Stimulated activated CD8-positive, alpha-beta memory T cell treated with anti-CD3 and anti-CD28 coated beads, Interleukin-7, amount 100 ng/mL, for 48 hours (primary cell): ENCODE measurements at places on chromosomes 4 and X.

DNA sequence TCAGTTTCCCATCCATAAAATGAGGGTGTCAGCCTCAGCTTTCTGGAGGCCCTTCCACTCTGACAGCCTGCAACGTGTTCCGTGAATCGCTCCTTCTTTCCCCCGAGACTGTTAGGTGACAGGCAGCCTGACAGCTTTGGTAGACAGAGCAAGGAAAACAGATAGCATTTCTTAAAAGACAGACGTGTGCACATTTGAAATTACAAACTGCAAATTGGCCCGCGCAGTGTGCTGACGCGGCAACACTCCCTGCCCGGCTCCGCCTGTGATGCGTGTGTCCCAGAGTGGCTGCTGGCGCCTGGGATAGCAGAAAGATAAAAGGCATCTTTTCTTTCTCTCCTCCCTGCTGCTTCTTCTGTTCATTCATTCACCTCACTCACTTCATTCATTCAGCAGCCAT, 245.3 kb downstream of the AFAP1 start:
- no peak for DNase-seq

DNA sequence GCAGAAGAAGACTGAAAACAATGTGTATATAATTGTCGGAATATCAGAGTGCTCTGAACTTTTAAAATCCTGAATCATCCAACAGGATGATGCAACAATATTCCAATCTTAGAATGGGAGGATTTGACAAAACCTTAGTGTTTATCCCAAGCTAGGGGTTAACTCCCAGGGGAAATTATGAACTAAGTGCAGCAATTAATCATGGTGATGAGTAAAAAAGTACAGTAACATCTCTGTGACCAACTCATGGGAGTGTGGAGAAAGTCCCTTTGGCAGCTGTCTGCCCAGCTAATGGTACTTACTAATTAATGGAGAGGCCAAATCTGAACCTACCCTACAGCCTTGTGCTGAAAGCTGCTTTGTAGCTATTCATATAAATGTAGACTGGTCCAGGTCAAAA, 257.6 kb upstream of the DDX53 start:
- DNase-seq = no peak

- DNase-seq = no peak
These were observed 149.2 kb downstream of the PTTG2 start for GRCh38 chr4:38109370-38109769.

DNA sequence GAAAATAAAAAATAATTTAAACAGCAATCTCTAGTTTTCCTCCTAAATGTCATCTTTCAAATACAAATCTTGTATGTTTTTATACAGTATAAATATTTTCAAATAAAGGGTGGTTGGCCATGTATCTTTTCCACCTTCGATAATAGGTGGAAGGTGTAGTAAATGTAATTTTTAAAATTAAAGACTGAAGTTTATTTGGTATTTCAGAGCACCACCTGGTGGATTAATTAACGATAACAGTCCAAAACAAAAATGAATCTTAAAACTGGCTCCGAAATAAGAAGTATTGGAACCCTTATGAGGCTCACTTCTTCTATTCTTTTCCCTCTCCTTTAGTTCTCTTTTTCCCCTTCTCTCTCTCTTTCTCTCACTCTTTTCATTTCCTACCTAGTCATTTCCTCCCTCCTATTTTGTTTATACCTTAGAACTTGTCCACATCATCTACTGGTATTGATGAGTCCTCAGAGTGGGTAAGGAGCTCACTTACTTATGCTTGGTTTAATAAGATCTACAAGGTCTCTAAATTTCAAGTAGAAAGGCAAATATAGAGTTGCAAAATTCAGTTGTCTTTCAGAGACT, 82.9 kb upstream of the EXOC1L start:
- no peak for DNase-seq

- DNase-seq = no peak
These were observed 260.8 kb upstream of the VCX start for GRCh38 chrX:7582191-7582590.

- no peak for DNase-seq
These were observed 216.4 kb downstream of the PALLD start for GRCh38 chr4:168713253-168713652.

DNA sequence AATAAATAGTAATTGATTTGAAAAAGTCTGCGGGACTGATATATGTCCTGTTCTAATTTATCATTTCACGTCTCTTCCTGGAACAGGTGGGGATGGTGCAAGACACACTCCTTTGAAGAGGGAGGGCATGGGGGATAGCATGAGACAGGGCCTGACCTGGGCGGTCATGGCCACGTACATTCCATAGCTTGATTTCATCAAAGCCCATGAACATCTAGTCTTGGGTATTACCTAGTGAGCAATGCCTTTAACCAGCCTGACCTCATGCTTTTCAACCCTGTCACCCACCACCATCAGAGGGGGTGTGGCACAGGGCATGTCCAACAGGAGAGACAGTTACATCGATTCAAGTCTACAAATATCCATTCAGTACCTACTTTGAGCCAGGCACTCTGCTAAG, 52.3 kb upstream of the HOPX start:
- DNase-seq = no peak

DNA sequence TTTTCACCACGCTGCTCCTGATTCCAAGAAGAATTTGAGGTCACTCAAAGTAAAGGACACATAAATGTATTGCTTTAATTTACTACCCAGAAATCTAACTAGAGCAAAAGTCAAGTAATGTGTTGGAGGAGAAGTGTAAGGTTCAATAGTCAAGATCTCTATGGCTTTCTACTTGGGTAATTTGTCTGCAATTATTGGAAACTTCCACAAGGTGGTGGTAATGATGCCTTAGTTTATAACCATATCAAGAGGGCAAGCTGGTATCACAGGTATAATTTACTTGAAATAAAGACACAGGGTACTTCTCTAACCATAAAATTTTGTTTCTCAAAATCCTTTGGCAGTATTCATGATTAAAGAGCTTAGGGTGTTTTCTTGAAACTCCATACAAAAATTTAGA, 10.2 kb upstream of the GRIA3 start:
- no peak for DNase-seq

- DNase-seq = no peak
These were observed 6.3 kb downstream of the SLC49A3 start for GRCh38 chr4:682490-683172.

DNA sequence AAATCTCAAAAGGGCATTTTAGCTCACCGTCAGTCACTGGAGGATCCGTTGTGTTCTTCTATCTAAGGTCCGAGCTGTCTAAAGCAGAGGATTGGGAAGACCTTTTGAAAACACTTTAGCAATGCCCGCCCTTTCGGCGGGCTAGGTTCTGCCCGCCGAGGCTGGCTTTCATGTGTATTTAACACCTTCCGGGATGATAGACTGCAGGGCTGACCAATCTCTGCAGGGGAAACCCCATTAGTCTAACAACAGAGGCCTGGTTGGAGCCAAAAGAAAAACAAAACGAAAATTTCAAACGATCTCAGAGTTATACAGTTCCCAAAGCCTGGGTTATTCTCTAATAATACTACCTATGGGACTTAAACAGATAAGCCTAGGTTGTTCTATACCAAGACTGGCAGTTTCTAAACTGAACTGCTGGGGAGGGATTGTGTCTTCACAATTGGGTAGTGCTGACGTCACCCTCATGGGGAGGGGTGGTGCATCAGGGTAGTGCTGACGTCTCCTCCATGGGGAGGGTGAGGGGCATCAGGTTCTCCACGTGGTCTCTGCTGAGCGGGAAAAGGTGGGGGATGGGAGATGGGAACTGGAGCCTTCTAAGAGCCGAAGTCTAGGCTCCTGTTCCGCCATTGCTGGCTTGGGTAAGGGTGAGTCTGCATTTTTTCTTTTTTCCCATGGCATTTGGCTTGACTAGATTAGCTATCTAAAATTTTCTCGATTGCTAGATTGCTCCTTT, 14.8 kb upstream of the CUL4B start:
- no peak for DNase-seq

DNA sequence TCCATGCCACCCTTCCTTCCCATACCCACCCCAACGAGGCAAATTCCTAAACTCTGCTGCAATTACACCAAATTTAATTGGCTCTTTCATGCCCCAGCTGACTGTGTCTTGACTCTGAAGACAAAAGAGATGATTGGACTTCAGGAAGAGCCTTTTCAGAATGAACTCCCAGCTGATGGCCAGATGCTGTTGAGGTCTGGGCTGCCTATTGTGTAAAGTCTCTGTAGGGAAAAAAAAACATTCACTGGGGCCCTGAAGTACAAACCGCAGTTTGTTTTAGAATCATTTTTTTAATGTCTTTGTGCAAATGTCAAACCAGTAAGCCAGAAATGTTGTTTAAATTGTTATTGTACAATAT, 174.8 kb downstream of the HHIP start:
- no peak for DNase-seq

- no peak for DNase-seq
These were observed 224.3 kb upstream of the CTSO start for GRCh38 chr4:156177941-156178340.

GRCh38 chrX:368811-369562, 17.7 kb downstream of the PPP2R3B start:
- DNase-seq = no peak

- DNase-seq = no peak
These were observed 30.2 kb downstream of the WFS1 start for GRCh38 chr4:6299875-6300274.

DNA sequence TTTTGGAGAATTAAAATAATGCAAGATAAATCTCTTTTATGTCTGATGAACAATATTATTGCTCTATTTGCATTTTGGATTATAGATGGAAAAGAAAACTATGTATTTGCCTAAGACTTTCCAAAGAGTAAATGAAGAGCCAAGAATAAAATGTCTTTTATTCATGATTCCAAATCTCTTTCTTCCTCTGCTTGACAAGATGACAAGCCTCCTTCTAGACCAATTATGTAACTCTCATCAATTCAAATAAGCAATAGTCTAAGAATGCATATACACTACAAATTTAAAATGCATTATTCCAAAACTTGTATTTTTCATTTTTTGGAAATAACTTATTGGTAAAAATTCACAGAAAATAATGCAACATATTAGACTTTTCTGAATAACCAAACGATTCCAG, 377.3 kb downstream of the GASK1B start:
- no peak for DNase-seq

GRCh38 chr4:106036848-106037247, 141.6 kb downstream of the NPNT start:
- DNase-seq = no peak

DNA sequence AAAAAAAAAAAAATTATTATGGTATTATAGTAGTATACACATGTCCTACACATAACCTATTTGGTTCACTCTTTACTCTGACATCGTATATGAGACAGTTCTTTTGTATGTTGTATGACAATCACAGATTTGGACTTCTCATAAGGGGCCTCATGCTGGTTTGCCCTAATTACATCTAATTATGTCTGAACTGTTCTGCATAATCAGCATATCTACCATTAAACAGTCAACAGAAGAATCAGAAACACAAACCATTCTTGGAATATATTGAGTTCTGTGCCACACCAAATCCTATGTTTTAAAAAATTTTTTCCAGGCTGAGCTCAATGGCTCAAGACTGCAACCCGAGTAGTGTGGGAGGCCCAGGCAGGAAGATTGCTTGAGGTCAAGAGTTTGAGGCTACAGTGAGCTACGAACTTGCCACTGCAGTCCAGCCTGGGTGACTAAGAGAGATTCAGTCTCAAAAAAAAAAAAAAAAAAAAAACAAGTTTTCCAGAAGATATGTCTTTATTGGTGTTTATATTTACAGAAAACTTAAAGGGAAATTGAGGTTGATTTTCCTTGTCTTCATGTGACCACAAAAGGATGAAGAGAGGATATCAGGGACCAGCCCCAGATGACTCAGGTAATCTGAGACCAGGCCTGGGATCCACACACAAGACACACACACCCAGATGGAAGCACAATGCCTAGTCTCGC, 22.2 kb downstream of the TRIM61 start:
- no peak for DNase-seq

- DNase-seq = no peak
These were observed 25.6 kb downstream of the ZMAT1 start for GRCh38 chrX:101906136-101906796.

DNA sequence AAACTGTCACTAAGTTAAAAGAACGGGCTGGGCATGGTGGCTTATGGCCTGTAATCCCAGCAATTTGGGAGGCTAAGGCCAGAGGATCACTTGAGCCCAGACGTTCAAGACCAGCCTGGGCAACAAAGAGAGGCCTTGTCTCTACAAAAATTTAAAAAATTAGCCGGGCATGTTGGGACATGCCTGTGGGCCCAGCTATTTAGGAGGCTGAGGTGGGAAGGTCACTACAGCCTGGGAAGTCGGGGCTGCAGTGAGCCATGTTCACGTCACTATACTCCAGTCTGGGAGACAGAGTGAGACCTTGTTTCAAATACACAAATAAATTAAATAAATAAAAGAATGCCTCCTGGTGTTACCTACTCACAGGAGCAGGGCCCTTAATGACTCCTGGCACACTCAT, 69.5 kb downstream of the APBB2 start:
- DNase-seq = no peak

- DNase-seq = no peak
These were observed 14.7 kb downstream of the APEX2 start for GRCh38 chrX:55014897-55015299.

DNA sequence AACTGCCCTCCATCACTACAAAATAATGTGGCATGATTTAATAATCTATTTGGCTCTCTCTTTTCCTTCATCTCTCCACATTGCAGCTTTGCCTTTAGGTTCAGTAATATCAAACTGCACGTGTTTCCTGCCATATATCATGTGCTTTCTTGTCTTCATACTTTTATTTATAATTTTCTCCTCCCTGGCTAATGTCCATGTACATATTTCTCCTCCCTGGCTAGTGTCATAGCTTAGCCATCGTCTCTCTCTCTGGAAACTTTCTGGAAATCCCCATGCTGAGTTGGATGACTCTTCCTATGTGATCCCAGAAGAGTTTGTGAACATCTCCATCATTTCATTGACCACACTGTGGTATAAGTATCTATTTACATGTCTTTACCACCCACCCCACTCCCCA, 21.3 kb upstream of the PDGFC start:
- DNase-seq = no peak

GRCh38 chr4:62601737-62602136, 1401.6 kb downstream of the ADGRL3 start:
- DNase-seq = no peak

GRCh38 chr4:15781427-15782095, 3.4 kb downstream of the CD38 start:
- DNase-seq = peak; percentile 29

GRCh38 chrX:148774276-148774675, 273.9 kb downstream of the AFF2 start:
- no peak for DNase-seq

- DNase-seq = no peak
These were observed 1.8 kb upstream of the HSD17B10 start for GRCh38 chrX:53435997-53436396.

DNA sequence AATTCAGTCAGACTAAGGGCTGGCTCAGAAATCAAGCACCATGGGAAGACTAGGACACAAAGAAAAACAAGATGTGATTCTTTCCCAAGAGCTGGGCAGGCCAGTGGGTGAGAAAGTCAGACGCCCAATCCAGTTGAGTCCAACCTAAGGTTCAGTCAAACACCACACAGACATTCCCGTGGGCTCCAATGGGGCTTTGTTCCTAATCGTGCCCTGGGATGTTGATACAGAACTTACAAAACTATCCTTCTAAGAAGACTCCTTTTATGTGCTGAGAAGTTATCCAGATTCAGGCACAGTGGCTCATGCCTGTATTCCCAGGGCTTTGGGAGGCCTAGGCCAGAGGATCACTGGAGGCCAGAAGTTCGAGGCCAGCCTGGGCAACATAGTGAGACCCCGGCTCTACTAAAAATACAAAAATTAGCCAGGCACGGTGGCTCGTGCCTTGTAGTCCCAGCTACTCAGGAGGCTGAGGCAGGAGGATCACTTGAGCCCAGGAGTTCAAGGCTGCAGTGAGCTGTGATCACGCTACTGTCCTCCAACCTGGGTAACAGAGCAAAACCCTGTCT, 3.7 kb downstream of the BLOC1S4 start:
- no peak for DNase-seq
